Chondrocyte (in vitro differentiated cells): ENCODE measurements at places on chromosomes 4 and X. TPM values are rescaled to one million over a fixed set of nuclear protein-coding genes. Genes with fewer than 3 reads are reported as not detected.

DNA sequence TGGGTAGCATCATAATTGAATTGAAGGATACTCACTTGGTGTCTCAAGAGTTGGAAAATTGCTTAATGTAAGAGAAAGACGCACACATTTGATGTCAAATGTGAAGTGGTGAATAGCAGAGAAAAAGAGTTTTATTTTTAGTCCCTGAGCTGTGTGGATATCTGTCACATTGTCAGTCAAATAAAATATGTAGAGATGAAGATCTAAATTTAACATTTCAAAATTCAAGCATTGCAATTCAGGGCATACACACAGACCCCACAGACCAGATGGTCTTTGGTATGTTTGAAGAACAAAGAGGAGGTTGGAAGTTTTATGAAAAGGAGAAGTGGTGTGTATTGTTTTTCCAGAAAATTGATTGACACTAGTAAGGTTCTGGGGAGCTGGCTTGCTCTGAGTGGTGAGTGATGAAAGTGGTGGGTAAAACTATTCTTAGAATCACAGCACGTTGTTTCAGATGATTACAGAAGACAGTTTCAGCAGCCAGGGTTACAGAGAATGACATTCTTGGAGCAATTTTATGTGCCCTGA, 44.9 kb upstream of the BBS12 start:
- no peaks in the 10 kb centered on the region for H3K36me3 ChIP-seq
- no peak for DNase-seq
- H3K27me3 ChIP-seq, result no peaks in the 10 kb centered on the region
- H3K4me3 ChIP-seq, result no peak overlapping the region
- peak overlapping the region; percentile 98 for H3K27ac ChIP-seq

GRCh38 chr4:8346838-8347605, 77.5 kb downstream of the HTRA3 start:
- no peak overlapping the region for H3K4me3 ChIP-seq
- no peak overlapping the region for H3K27ac ChIP-seq
- H3K36me3 ChIP-seq, result no peaks in the 10 kb centered on the region
- peak; percentile 75 for DNase-seq
- no peaks in the 10 kb centered on the region for H3K27me3 ChIP-seq

GRCh38 chr4:91076147-91076546, 949.0 kb downstream of the CCSER1 start:
- peaks cover 5% of the 10 kb centered on the region for H3K36me3 ChIP-seq
- no peak overlapping the region for H3K4me3 ChIP-seq

GRCh38 chr4:74555843-74556242, 110.9 kb downstream of the AREG start:
- no peak overlapping the region for H3K4me3 ChIP-seq
- H3K36me3 ChIP-seq, result no peaks in the 10 kb centered on the region
- DNase-seq, result no peak
- no peak overlapping the region for H3K27ac ChIP-seq

DNA sequence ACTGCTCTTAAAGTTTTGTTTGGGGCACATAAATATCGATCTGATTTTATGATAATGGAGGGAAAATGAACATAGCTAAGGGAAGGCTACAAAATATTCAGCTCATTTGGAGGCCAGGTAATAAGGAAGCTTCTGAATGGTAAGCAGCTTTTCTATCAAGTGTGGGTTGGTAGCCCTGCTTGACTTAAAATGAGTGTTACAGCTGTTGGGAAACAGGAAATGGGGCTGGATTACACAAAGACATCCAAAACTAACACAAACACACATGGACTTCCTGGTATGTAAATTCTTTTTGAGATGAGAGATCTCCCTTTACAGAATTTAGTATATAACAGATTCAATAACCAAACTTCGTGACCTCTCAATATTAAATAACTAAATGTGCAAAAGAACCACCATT, 58.0 kb downstream of the FGF16 start:
- H3K36me3 ChIP-seq, result no peaks in the 10 kb centered on the region
- DNase-seq, result no peak
- H3K4me1 ChIP-seq, result peaks cover 10% of the 10 kb centered on the region

- no peaks in the 10 kb centered on the region for H3K36me3 ChIP-seq
- H3K27me3 ChIP-seq, result peaks cover 68% of the 10 kb centered on the region
- no peak overlapping the region for H3K27ac ChIP-seq
Observed at GRCh38 chr4:80202190-80202711, 4.9 kb downstream of the PRDM8 start.

DNA sequence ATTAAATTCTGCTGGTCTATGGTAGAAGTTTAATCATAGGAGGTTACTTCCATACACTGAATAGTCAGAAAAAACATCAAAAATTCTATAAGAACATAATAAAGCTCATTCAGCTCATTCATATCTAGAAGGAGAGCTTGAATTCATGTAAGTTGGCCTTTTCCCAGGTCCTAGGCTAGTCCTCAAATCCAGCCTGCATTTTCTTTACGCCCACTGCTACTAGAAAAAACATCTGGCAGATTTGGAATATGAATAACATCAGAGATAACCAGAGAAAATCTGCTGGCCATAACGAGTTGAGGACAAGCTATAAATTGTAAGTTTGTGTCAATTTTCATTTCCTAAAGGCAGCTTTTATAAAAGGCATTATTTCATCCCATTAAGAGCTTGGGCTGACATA, 95.5 kb downstream of the MXRA5 start:
- no peak for DNase-seq
- H3K4me1 ChIP-seq, result peaks cover 32% of the 10 kb centered on the region
- H3K36me3 ChIP-seq, result no peaks in the 10 kb centered on the region
- peak overlapping the region; percentile 10 for H3K27ac ChIP-seq
- no peak overlapping the region for H3K4me3 ChIP-seq

The POF1B gene
- total RNA-seq, result not detected in 3 replicates
